ENCODE measurements at places on chromosomes 5 and 9.

DNA sequence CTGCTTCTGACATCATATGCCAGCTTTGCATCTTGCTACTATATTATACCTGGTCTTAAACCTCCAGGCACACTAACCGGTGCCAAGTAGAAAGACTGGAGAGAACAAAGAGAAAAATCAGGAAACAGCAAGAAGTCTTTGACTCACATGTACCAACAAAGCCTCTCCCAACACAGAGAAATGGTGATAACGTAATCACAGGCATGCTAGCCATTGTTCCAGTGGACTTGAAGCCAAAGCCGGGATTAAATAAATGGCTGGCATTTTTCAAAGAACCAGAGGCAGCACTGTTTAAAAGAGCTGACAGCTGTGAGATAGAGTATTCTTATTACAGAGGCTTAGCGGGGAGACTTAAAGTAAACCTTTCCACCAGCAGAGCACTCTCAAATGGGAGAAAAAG is 148.4 kb upstream of the NFIL3 start:
- DNase-seq, result no peak

- no peak for DNase-seq
Measured at GRCh38 chr9:125701351-125701750, 5.7 kb downstream of the MAPKAP1 start.

DNA sequence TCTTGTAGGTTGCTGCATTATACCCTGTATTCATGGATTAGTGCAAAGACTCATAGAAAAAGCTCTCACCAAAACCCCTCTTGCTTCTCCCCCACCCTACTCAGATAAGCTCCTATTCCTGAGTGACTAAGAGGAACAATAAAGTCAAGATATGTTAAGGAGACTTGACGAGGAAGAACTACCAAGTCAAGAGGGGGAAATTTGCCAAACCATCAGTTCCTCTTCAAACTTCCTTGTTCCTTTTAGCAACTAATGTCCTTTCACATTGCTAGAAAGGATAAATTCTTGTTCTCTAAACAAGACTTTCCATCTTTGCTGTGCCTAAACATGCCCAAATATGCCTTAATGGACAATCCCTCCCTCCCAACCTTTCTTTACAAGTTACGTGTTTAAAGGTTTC is 27.0 kb downstream of the CNOT8 start:
- no peak for DNase-seq

- no peak for DNase-seq
Measured at GRCh38 chr5:14414007-14414406, 167.6 kb upstream of the OTULINL start.

DNA sequence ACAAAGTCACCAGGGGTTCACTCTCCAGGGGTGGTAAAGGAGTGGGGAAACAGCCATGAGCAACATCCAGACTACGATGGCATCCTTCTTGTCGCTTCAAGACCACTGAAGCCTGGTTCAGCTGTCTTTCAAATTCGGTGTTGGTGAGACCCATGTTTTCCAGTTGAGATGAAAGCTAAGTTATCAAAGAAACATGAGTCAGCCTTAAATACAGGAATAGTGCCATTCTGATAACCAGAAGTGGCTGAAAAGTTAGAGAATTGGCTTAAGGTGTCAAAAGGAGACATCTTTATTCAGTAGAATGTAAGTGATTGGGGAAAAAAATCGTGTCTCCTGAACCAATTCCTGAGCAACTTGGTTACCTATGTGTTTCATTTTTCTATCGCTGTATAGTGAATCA is 7.0 kb upstream of the CARD19 start:
- no peak for DNase-seq

- no peak for DNase-seq
Measured at GRCh38 chr9:70495514-70495913, 81.1 kb upstream of the KLF9 start.

- no peak for DNase-seq
Measured at GRCh38 chr9:18539203-18539693, 65.3 kb downstream of the ADAMTSL1 start.

GRCh38 chr5:149561848-149562247 is 10.6 kb upstream of the CSNK1A1 start:
- DNase-seq, result no peak

DNA sequence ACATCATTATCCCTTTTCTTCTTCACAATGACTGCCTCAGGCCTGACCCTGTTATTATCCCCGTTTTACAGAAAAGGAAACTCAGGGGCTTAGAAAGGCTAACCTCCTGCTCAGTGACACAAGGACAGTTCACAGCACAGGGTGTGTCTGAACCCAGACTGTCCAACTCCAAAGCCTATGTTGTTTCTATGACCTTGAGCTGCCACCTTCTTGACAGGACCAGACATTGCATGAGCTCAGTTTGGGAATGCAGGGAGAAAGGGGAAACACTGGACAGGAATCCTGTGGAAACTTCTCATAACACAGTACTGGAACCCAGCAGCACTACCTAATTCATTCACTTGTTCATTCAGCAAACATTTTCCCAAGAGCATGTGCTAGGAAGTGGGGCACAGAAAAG is 472.8 kb downstream of the CDK5RAP2 start:
- no peak for DNase-seq

DNA sequence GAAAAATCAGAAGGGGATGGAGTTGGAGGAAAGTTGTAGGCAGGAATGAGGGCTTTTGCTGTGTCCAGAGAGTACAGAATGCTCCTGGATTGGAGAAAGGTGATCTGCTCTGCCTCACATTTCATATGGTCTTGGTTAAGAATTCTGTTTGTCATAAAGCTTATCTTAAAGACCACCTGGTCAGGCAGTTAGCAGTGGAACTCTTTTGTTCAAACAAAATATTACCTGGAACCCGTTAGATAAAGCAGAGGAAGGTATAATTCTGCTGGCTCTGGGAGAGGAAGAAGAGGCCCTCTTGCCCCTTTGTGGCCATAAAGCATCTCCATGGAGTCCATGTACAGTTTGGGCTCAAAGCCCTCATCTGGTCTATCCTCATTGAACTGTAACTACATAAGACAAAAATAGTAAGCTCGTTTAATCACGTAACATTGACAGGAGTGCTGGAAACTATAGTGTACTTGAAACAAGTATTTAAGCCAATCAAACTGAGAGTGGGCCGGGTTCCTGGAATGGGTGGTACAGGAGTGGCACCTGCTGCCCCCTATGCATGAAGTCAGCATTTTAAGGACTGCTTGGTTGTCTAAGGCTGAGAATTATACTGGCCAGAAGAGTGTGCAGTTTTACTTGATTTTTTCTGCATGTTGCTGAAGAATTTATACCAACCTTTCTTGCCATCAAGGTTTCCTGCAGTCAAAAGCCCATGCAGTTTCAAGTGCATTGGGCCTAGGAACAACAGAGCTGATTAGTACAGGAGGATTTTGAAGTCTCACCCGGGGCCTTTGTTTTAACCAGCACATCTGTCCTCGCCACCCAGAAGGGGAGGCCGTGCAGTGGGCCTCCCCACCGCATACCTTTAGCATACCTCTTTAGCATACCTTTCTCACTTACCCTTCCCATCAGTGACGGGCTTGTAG is 39.9 kb downstream of the STXBP1 start:
- DNase-seq, result no peak

GRCh38 chr9:113219969-113220368 is 1.1 kb downstream of the FKBP15 start:
- peak; percentile 16 for DNase-seq

DNA sequence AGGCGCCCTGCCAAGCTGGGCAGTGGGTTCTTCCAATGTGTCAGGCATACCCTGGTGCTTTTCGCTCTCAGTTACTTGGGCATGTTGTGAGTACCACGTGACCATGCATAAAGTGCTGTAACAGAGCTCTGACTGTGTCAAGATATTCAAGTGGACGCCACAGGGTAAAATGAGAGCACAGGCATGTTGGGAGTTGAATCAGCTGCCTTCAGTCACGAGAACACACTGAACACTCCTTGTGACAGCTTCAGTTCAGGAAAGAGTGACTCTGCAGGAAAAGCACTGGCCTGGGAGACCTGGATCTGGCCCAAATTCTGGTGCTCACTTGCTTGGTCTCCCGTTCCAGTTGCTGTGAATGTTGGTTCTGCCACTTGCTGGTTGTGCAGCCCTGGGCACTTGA is 5.1 kb downstream of the MLANA start:
- no peak for DNase-seq

DNA sequence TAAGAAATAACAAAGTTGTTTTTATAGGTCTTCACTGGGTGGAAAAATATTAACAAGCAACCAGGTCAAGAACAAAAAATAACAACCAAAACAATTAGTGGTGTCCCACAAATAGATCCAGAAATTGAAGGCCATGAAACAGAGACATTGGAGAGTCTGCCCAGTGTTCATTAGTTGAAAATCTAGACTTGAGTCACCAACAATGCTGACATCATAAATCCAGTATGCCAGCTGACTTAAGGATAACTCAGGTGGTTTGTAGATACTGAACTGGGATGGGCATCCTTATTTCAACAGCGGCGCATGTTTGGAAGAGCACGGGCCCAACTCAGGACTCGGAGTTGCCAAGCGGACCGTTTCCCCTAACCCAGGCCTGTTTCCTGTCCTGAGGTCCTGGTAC is 80.7 kb upstream of the TNFAIP8 start:
- no peak for DNase-seq

DNA sequence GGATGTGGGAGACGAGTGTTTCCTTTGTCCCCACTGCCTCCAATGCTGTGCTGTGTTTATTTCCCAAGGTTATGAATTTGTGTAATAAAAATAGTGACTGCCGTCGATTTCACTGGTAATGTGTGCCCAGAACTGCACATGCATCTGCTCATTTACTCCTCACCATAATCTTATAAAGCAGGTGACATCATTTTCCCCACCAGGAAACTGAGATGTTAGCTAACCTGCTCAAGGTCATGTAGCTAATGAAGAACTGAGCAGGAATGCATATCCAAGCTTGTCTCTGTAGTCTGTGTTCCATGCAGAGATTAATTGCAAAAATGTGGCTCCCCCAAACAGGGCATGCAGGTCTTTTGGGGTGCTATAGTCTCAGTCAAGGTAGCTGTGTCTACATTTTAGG is 224.4 kb downstream of the TENT4A start:
- no peak for DNase-seq
